Kasumi-1 (cell line): ENCODE measurements at places on chromosomes 3 and 15.

DNA sequence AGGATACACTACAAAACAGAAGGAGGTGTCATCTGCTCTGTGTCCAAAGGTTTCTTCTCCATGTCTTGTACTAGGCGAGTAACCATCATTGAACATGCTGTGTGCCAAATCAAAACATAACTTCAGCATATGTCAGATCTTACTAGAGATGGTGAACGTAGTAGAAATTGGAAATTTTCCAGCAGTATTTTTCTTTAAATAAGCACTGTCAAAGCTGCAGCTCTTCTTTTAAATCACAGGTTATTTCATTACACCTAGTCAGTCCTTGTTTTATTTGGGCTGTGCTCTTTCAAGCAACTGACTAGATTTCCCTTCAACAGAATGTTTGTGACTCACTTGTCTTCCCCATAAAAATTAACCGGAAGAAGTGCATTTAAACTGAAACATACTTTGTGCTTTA lies 46.5 kb downstream of the MSL2 start:
- no peak for DNase-seq

DNA sequence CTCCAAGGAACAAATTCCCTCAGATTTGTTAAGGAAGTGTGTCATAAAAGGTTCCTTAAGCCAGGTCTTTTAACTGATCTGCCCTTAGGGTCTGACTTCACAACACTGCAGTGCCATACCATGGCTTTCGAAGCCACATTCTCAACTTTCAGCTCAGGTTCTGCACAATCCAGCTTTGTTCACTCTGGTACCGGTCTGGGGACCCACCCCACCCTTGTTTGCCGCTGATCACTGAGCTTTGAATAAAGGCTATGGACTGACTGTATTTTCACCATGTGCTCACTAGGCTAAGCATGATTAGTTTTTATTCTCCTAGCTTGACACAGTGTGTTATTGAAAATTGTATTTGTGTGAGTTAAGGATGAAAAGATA lies 15.9 kb downstream of the SNX1 start:
- DNase-seq: no peak

DNA sequence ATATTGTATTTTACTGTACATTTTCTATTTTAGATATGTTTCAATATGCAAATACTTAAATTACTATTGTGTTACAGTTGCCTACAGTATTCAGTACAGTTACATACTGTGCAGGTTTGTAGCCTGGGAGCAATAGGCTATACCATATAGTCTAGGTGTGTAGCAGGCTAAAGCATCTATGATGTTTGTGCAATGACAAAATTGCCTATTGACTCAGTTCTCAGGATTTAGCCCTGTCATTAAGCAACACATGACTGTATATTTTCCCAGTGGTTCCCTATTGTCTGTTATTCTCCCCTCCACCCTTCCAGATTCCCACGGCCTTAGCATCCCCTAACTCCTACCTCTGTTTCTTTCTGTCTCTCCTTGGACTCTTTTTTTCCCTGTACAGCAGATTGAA lies 10.7 kb downstream of the MOBP start:
- no peak for DNase-seq

- DNase-seq: no peak
These were observed 445.1 kb downstream of the MECOM start for GRCh38 chr3:169218314-169218983.

DNA sequence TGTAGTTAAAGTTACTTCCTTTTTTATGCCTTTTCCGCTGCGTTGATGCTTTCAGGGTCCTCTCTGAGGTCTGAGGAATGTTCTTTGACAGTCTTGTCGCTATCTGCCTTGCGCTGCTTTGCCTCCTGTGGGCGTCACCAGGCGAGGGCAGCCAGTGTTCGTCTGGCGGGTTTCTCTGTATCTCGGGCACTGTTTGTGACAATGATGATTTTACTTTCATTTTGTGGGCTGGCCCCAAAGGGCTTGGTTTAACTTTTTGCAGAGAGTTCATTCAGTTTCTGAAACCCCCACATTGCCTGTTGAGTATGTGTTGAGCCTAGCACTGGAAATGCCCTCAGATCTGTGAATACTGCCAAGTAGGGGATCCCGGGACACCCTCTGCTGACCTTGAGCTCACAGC lies 24.6 kb upstream of the SACM1L start:
- peak; percentile 77 for DNase-seq

DNA sequence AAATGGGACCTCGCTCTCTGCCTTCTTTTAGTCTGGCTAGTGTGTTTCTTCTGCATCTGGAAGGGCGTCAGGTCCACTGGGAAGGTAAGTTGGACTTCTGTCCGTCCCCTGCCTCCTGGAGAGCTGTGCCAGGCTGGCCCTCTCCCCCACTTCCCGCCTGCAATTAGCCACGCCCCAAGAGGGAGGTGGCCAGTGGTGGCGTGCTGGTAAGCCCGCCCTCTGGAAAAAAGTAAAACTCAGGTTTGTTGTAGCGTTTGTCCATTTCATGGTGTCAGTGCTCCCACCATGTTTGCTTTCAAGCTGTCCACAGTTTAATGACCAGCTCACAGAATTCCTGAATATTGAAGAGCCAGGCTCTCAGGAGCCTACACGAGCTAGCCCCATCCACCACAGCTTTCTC lies 55.6 kb downstream of the SLC6A6 start:
- DNase-seq: no peak

DNA sequence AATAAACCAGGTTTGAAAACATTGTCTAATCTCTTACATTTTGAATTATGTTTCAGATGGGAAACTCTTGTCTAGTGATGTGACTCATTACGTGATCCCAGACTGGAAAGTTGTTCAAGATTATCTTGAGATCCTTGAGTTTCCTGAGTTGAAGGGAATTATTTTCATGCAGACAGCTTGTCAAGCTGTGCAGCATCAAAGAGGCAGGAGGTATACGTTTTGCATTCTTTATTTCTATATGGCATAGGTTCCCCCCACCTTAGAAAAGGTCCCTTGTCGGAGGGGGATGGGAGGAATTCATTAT lies 1.5 kb downstream of the DIS3L start:
- peak; percentile 3 for DNase-seq

DNA sequence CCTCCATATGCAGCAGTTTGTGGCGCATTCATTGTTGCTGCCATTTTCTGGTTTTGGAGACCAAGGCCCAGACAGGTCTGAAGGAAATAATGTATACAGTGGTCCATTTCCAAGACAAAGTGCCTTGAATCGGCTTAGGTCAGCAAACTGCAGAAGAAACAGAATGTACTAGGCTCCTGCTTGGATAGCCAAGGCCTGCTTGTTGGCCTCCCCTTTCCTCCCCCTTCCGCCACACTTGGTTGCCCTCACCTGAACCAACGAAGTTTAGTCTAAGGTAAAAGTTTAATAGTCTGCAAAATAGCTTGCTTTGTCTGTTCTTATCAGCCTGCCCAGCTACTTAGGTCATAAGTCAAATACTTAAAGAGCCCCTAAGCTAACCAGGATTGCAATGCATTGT lies 12.0 kb upstream of the RTP3 start:
- DNase-seq: no peak

DNA sequence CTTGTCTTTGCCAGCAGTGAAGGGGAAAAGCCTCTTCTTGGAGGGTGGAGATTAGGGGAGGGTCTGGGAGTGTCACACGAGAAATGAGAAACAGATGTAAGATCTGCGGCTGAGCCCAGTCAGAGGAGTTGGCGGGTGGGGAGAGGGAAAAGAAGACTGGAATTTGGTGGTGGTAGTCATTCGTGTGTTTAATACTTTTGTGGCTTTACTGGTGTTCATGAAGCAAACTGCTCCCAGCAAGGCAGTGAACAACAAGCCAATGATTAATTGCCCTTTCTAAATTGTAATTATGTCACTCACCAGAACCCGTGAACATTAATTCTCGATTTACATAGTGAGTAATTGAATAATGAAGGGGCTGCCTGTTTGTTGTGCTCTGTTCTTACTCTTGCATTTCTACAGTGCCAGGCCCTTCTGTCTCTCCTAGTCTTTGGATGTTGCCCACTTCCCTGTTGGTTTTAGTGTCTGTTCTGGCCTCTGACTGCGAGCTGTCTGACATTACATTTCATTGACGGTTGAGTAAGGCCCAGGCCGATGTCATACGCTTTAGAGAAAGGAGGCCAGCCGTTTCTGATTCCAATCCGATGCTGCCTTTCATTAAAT lies 78.0 kb downstream of the CHCHD6 start:
- no peak for DNase-seq

- no peak for DNase-seq
These were observed 45.3 kb downstream of the SEMA3G start for GRCh38 chr3:52399593-52399992.

GRCh38 chr3:195025056-195025883 lies 245.7 kb downstream of the XXYLT1 start:
- no peak for DNase-seq

GRCh38 chr15:83813682-83814081 lies 159.8 kb downstream of the ADAMTSL3 start:
- no peak for DNase-seq

DNA sequence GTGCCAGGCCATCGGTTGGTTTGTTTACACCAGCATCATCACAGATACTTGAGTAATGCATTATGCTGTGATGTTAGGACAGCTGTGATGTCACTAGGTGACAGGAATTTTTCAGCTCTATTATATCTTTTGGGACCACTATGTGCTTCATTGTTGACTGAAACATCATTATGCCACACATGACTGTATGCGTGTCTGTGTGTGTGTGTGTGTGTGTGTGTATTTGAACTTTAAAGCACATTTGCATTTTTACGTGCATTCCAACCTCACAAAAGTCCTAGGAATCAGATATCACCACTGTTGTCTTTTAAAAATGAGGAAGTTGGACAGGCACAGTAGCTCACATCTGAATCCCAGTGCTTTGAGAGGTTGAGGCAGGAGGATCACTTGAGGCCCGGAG lies 223.0 kb downstream of the TBL1XR1 start:
- no peak for DNase-seq

- DNase-seq: no peak
These were observed 202.1 kb downstream of the NLGN1 start for GRCh38 chr3:173599673-173600072.

DNA sequence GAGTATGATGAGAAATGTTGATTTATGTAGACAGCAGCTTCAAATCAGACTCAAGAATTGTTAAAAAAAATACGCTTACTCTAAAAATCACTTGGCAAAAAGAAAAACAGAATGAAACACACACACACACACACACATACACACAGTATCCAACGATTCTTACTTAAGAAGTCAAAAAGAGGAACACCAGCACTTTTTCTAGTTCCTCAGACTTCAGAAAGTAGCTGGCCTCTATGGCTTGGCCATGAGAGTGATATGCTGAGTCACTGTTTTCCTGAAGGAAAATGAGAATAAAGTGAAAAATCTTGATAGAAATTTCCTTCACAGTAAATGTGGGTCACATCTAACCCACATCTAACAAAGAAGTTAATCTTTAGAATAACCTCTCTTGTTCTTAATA lies 22.1 kb downstream of the CNTN3 start:
- peak; percentile 77 for DNase-seq

- no peak for DNase-seq
These were observed 410.1 kb downstream of the RAP2B start for GRCh38 chr3:153572165-153572564.

DNA sequence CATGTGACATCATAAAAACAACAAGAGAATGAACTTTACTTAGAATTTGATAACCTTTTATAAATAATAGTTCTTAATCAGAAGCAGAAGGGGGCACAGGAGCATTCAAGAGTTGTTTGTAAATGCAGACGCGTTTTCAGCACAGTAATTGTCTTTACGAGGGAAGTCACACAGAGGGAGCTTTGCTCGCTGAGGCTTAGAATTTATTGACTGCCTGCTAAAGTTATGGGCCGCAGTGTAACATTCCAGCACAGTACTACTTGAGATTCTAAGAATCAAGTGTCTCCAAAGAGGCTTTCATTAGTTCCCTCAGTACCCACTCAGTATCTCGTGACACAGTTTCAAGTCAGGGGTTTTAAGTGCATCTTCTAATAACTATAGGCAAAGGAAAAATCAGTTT lies 288.7 kb downstream of the NR2F2 start:
- no peak for DNase-seq

DNA sequence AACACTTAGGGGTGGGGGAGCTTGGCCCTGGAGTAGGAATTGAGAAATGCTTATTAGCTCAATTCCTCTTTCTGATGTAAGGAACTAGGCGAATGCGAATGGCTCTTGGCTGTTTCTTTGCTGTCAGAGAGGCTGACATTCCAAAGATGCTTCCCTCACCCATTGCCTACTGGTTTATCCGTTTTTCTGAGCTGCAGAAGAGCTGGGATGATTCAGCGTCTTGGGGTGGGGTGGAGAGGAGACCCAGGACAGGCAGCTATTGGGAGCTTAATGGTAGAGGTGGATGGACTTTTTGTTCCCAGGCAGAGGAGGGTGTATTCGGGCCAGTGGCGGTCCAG lies 9.8 kb downstream of the PLEKHO2 start:
- peak; percentile 61 for DNase-seq

GRCh38 chr3:172069478-172069877 lies 30.1 kb downstream of the FNDC3B start:
- DNase-seq: no peak

DNA sequence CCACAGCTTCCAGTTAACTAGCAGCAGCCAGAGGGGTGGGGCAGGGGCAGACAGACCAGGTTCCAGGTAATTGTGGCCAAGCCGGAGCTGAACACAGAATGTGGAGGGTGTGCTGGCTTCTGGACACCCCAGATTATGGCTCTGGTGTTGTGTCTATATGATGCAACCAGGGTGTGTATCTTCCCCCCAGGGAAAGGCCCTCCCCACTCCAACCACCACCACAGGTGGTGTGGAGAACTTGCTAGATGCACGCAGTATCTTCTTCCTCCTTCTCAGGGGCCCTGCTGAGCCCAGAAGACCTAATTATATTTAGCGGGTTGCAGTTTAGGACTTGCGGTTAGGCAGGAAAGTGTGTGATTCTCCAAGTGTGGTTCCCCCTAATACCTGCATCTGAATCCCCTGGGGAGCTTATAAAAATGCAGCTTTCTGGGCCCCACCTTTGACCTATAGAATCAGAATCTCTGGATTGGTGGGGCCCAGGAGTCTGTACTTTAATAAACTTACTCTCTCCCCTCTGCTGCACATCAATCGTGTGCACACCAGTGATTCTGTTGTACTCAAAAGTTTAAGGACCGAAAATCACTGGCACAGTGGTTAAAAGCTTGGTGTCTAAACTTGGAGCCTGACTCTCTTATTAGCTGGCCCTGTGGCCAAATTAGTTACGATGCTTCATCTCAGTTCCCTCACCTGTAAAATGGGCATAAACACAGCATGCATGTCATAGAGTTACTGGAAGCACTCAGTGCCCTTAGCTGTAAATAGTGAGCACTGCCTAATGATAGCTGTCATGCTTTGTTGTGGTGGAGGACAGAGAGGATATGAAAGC lies 379.1 kb upstream of the PROK2 start:
- DNase-seq: no peak

- no peak for DNase-seq
These were observed 88.5 kb downstream of the FBLN2 start for GRCh38 chr3:13637311-13637891.

DNA sequence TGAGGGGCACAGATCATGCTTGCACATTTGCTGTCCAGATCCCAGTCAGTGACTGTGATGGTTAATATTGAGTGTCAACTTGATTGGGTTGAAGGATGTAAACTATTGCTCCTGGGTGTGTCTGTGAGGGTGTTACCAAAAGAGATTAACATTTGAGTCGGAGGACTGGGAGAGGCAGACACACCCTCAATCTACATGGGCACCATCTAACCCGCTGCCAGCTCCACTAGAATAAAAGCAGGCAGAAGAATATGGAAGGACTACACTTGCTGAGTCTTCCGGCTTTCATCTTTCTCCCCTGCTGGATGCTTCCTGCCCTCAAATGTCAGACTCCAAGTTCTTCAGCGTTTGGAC lies 5.1 kb downstream of the GP9 start:
- no peak for DNase-seq
